Hematopoietic multipotent progenitor cell treated with erythropoietin and hydrocortisone succinate and interleukin-3 and kit ligand, for 6 days (in vitro differentiated cells): ENCODE measurements at places on chromosomes 5 and 9.

GRCh38 chr5:2030131-2030530 is 147.4 kb upstream of the IRX4 start:
- no peak for DNase-seq

DNA sequence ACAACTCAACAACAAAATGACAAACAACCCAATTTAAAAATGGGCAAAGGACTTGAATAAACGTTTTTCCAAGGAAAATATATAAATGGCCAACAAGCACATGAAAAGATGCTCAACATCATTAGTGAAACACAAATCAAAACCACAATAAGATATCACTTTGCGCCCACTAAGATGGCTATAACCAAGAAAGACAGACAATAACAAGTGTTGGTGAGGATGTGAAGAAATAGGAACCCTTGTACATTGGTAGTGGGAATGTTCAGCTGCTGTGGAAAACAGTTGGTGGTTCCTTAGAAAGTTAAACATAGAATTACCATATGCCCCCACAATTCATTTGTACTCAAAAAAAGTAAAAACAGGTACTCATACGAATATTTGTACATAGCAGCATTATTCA is 39.2 kb upstream of the WDR41 start:
- no peak for DNase-seq

GRCh38 chr9:129885670-129886106 is 50.4 kb downstream of the USP20 start:
- DNase-seq = peak; percentile 95

GRCh38 chr9:114606597-114607207 is 4.4 kb upstream of the TMEM268 start:
- peak; percentile 91 for DNase-seq

GRCh38 chr5:133744960-133745308 is 132.6 kb upstream of the FSTL4 start:
- no peak for DNase-seq

- no peak for DNase-seq
Observed at GRCh38 chr9:112338561-112338960, 5.1 kb upstream of the PTBP3 start.

GRCh38 chr9:135156525-135157510 is 69.3 kb downstream of the OLFM1 start:
- DNase-seq = peak; percentile 65

GRCh38 chr5:10733426-10733825 is 27.6 kb downstream of the DAP start:
- DNase-seq = no peak

- no peak for DNase-seq
Observed at GRCh38 chr5:59685793-59686192, 207.7 kb downstream of the PDE4D start.

GRCh38 chr5:1747079-1747802 is 52.4 kb downstream of the MRPL36 start:
- no peak for DNase-seq

GRCh38 chr5:113020461-113021273 is 44.1 kb downstream of the DCP2 start:
- DNase-seq = no peak

GRCh38 chr9:98097836-98098235 is 21.2 kb downstream of the TRIM14 start:
- DNase-seq = no peak

GRCh38 chr9:34809504-34810186 is 99.7 kb upstream of the CCL21 start:
- DNase-seq = peak; percentile 30

GRCh38 chr5:40678460-40679147 is 1.1 kb upstream of the PTGER4 start:
- DNase-seq = no peak

DNA sequence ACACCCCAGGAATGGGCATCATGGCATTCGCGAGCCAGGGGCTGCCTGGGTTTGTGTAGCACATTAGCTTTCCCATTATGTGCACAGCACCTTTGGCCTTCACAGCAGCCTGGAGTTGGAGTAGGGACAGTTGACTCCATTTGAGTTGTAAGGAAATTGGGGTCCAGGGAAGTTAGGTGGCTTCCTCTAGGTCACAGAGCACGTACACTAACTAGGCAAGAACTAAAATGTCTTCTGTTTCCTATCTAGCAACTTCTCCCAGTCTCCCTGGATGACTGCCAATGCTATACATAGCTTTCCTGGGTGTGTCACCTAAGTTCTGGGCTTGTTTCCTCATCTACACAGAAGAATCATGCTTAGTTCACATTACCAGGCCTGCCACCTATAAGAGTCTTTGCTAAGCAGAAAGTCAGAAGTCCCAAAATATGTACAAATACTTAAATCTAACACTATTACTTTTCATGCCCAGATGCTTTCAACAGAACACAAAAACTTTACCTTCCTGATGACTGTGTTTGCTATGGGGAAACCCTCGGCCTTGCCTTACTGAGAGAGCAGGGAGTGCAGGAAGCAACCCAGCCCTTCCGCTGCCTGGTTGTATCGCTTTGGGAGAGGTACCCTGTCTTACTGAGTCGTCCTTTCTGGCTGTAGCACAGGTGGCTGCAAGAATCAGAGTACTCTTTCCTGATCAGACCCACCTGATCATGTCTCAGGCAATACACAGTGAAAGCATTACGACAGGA is 12.0 kb downstream of the MACROH2A1 start:
- peak; percentile 98 for DNase-seq

GRCh38 chr5:39558541-39558940 is 133.8 kb upstream of the DAB2 start:
- no peak for DNase-seq

DNA sequence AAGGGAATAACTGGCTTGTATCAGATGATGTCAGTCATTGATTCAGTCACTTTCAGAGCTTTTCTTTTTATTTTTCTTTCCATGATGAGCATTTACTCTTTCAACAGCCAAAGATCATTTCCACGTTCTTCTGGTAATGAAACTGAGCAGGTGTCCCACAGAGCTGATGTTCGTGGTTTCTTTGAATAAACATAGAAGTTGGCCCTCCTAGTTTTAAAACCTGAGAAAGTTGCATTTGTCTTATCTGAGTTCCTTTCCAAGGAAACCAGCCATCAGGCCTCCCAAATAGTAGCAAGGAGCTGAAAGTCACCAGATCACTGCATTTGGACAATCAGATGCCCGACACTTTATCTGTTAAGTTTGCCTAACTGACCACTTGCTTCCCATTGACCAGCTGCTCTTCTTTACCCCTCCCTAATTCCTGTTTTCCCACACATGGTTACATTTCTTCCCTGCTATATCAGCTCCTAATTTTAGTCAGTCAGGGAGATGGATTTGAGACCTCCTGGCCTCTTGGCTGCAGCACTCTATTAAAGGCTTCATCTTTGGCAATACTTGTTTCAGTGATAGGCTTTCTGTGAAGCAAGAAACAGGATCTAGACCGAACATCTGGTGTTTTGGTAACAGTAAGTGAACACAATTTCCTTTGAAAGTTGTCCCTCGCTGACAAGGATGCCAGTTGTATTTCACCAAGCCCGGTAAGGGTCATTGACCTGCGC is 420.8 kb downstream of the CHSY3 start:
- DNase-seq = peak; percentile 5

DNA sequence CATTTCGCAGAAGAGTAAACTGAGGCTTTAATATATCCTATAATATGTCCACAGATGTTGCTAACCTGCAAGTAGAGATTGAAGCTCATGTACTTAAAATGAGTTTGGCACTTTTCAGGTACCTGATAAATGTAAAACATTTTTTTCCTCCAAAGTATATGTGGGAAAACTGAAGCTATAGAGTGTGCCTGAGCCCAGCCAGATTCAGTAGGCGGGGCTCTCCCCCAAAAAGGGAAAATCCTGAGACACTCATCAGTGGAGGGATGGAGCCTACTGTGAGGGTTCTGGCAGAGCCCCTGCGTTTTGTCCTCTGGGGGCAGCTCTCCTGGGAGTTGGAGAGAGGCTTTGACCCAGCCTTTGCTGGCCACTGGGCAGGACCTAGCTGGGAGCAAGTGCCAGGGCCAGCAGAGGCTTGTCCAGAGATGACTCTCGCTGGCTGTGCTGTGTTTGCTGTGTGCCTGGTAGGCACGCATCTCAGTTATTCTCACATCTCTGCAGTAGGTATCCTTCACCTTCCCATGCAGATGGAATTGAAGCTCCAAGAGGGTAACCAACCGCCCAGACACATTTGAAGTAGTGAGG is 81.1 kb upstream of the SPRY4 start:
- no peak for DNase-seq

DNA sequence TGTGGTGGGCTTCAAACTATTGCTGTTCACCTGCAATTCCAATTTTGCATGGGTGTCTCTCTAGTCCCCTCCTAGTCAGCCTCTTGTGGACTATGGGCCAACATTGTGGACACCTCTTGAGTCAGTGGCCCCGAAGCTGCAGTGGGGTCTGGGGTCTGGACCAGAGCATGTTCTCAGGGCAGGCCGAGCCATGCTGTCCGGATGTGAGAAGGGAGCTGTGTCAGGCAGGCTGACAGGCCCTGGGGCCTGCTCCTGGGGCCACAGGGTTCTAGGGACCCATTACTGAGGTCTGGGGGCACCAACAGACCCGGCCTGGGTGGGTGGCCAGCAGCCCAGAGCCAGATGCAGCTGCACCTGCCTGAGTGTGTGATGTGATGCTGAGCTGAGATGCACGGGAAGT is 16.5 kb upstream of the IRX4 start:
- no peak for DNase-seq

DNA sequence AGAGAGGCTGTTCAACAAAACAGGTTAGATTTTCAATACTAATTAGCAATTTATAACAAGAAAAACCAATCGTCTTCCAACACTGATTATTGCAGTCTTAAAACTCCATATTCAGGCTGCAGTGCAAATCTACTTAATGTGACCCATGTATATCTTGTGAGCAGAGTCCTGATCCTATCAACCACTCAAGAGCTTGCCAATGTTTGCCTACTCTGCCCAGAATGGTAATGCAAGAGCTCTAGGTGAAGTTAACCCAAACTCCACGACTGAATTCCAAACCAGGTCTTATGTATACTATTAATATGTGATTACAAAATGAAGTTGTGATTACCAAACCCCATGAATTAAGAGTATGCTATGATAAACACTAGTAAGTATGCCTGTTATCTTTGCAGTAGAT is 17.1 kb downstream of the EFNA5 start:
- no peak for DNase-seq

DNA sequence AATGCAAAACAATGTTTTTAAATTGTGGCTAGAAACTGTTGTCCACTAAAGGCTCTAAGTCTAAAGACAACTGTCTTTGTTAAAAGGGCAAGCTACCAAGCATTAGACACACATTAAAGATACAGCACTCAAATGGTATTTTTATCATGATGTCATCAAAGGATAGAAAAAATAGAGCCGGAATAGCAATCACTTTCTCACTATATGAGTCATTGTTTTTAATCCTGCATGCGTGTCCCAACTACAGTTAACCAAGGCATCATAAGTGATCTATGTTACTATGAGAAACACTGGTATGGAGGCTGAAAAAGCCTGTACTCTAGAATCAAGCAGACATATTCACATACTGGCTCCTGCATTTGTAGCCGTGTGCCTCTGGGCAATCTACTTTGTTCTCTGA is 1.9 kb upstream of the PJA2 start:
- peak; percentile 48 for DNase-seq

GRCh38 chr9:72769546-72769945 is 183.3 kb downstream of the ALDH1A1 start:
- no peak for DNase-seq

DNA sequence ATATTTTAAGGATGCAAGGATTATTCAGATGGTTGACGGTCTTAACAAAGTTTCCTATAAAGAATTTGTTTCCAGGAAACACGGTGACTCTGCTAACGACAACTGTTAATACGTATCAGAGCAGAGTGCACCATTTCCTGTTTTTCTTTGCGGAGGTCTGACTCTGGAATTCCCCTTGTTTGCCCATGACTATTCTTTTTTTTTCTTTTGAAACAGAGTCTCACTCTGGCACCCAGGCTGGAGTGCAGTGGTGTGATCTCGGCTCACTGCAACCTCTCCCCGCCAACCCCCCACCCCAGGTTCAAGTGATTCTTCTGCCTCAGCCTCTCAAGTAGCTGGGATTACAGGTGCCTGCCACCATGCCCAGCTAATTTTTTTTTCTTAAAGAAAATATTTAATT is 115.9 kb downstream of the CDC42SE2 start:
- peak; percentile 69 for DNase-seq

GRCh38 chr5:96870094-96871026 is 5.9 kb upstream of the ERAP2 start:
- peak; percentile 35 for DNase-seq

- no peak for DNase-seq
Observed at GRCh38 chr9:107813287-107813686, 323.7 kb upstream of the KLF4 start.

- DNase-seq = no peak
Observed at GRCh38 chr5:146209714-146210113, 6.3 kb downstream of the RBM27 start.

GRCh38 chr5:8060235-8060952 is 191.4 kb downstream of the MTRR start:
- DNase-seq = no peak

DNA sequence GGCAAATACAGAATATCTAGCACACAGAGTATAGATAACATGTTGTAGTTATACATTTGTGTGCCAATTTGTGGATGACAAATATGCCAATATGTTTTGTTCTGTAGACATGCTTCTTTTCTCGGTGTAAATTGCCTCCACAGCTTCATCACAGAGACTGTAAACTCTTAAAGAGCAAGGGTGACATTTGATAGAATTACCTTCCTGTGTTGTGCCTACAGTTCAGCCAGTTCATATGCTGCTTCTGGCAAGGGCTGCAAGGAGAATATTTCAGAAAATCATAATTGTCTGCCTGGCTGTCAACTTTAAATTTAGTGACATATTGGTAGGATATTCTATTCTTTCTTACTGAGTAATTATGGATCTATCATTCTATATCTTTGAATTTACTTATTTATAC is 155.1 kb downstream of the MAT2B start:
- DNase-seq = no peak

DNA sequence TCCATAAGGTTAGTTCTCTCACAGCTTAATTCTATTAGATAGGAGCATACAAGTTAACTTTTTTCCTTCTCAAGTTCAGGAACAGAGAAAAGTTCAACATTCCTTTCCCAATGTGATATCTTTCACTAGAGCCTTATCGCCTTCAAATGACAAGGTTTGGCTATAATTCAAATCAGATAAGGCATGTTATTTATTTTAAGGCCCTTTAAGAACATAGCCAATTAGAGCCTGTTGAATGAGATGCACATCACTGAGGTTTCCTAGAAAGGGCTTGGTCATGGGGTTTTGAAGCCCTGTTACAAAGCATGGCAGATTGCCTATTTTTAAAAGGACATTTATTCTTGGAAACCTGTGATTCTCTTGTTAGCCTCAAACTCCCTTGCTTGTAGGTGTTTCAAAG is 123.4 kb downstream of the BASP1 start:
- DNase-seq = peak; percentile 44

GRCh38 chr5:111668477-111669414 is 88.2 kb downstream of the NREP start:
- no peak for DNase-seq
